Thoracic aorta (tissue), 2 donors: ENCODE measurements at places on chromosomes 6 and 20.

GRCh38 chr6:25750906-25751305, 3.6 kb upstream of the SLC17A4 start:
- no peak for DNase-seq

GRCh38 chr20:62032609-62033368, 32.9 kb downstream of the TAF4 start:
- DNase-seq: no peak

DNA sequence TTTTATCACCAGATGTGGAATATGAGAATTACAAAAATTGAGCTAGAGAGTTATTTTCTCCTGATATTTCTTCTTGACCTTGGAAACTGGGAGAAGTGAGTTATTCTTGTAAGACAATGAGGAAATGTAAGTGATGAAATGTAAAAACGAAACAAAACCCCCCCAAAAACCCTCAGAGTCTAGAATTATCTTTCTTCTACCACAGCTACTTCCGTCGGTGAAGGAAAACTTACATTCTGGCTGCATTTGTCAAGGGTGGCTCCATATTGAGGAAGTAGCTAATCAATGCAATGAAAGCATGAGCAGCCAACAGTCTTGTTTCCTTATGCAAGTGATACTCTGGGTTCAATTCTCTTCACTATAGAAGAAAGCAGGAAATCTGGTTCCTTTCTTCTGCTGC, 661.7 kb upstream of the CITED2 start:
- DNase-seq: no peak

- DNase-seq: no peak
Observed at GRCh38 chr6:35725081-35725708, 11.6 kb upstream of the ARMC12 start.

GRCh38 chr6:6810727-6811126, 222.2 kb downstream of the LY86 start:
- no peak for DNase-seq

GRCh38 chr6:125574604-125575003, 174.8 kb upstream of the HEY2 start:
- DNase-seq: no peak

DNA sequence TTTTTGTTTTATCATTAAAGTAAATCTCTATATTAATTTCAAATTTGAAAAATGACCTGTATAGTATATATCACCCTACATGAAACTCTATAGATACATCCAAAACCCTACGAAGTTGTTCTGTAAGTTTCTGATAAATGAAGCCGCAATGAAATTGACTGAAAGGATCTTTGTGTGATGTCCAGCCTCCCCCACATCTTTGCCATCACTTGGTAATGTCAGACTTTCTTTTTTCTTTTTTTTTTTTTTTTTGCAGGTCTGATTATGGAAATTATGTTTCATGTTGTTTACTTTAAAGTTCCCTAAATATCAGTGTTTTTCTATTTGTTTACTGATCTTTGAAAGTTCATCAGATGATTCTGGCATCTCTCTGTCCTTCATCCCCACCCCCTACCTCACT, 155.6 kb upstream of the CDH4 start:
- DNase-seq: no peak

GRCh38 chr20:39822667-39823066, 860.5 kb downstream of the DHX35 start:
- DNase-seq: no peak

DNA sequence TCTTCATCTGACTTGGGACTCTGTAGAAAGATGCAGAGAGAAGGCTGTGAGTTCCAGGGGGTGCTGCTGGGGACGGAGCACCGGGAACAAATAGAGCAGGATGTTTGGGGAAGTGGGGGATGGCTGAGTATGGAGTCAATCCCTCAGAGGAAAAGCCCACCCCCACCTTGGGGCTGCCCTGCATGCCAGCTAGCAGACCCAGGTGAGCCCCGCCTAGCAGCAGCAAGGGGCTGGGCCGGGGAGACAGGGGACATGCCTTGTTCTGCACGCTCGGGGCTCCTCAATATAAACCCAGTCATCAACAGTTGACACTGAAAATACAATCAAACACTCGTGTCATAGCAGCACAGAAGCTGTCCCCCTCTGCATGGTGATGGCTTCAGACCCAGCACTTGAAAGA, 74.6 kb downstream of the NINL start:
- no peak for DNase-seq
